ENCODE measurements at places on chromosomes 5 and 9.

DNA sequence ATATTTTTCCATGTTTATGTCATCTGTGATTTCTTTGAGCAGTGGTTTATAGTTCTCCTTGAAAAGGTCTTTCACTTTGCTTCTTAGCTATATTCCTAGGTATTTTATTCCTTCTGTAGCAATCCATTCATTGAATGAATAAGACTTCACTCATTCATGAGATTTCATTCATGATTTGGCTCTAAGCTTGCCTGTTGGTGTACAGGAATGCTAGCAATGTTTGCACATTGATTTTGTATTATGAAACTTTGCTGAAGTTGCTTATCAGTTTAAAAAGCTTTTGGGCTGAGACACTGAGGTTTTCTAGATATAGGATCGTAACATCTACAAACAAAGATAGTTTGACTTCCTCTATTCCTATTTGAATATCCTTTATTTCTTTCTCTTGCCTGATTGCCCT is 15.9 kb downstream of the RLN2 start:
- DNase-seq = no peak

GRCh38 chr9:99169982-99170761 is 51.6 kb downstream of the ALG2 start:
- DNase-seq = no peak

DNA sequence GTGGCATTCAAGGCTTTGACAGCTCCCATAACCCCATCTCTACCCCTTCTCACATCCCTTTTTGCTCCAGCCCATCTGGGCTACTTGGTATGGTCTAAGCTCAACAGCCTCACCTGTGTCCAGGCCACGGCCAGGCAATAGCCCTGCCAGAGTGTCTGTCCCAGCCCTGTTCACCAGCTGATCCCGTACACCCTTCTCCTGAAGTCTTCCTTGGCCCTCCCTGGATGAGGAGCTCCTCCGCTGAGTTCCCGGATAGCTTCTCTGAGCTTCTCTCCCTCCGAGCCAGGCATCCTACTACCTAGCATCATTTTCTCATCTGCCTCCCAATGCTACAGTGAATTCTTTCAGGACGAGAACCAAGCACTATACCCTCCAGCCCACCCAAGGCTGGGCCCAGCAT is 208.2 kb downstream of the DAB2IP start:
- DNase-seq = no peak

DNA sequence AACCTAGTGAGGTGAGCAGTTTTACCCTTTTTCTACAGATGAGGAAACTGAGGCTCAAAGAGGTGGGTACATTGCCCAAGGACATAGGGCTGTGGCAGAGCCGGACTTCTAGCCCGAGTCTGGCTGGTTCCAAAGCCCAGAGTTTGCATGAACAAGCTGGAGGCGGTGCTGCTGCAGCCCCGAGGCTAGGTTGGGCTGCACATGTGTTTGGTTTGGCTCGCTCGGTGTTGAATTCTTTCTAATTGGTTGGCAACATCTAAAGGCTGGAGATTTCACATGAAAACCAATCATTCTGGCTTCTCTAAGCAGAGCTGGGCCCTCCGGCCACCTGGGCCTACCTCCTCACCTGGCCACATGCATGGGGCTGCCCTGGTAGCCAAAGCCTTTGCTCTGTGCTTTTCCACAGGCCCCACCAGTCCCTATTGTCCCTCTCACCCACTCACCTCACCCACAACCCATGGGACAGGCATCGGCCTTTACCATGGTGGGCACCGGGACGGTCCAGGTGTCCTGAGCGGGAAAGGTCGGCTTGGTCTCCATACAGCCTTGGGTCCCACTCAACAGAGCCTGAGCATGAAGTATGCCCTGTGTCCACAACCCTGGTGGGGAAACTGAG is 262.3 kb downstream of the NSG2 start:
- DNase-seq = no peak

- peak; percentile 66 for DNase-seq
Observed at GRCh38 chr5:160369990-160370712, at the start of gene C1QTNF2. Gene C1QTNF2, minus strand, starts transcription at chr5:160370626. Its CDS starts 15,615 bp downstream, at chr5:160355011.

GRCh38 chr9:135763716-135764446 is 61.9 kb downstream of the KCNT1 start:
- DNase-seq = no peak

DNA sequence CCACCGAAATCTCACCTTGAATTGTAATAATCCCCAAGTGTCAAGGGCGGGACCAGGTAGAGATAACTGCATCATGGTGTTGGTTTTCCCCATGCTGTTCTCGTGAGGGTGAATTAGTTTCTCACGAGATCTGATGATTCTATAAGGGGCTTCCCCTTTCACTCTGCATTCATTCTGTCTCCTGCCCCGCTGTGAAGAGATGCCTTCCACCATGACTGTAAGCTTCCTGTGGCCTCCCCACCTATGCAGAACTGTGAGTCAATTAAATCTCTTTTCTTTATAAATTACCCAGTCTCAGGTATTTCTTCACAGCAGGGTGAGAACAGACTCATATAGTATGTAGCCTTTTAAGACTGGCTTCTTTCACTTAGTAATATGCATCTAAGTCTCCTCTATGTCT is 128.1 kb upstream of the NR5A1 start:
- no peak for DNase-seq
